ENCODE measurements at places on chromosomes 13 and 19. TPM values are rescaled to one million over a fixed set of nuclear protein-coding genes. Genes with fewer than 3 reads are reported as not detected.

GRCh38 chr13:95924389-95924994, 128.7 kb downstream of the UGGT2 start:
- no peak for DNase-seq
- no peak overlapping the region for H3K27ac ChIP-seq
- H3K36me3 ChIP-seq: no peaks in the 10 kb centered on the region
- no peak overlapping the region for H3K4me3 ChIP-seq
- H3K27me3 ChIP-seq: no peaks in the 10 kb centered on the region

GRCh38 chr13:106471957-106472543, 63.4 kb downstream of the EFNB2 start:
- H3K27me3 ChIP-seq: no peaks in the 10 kb centered on the region
- no peaks in the 10 kb centered on the region for H3K4me1 ChIP-seq
- no peak for DNase-seq

GRCh38 chr19:11506101-11506555, 489 bp upstream of the ZNF653 start:
- peaks cover 9% of the 10 kb centered on the region for H3K4me1 ChIP-seq
- H3K36me3 ChIP-seq: peaks cover 1% of the 10 kb centered on the region
- peak overlapping the region; percentile 82 for H3K4me3 ChIP-seq
- no peak for DNase-seq

Gene GNG8
- not detected for total RNA-seq

DNA sequence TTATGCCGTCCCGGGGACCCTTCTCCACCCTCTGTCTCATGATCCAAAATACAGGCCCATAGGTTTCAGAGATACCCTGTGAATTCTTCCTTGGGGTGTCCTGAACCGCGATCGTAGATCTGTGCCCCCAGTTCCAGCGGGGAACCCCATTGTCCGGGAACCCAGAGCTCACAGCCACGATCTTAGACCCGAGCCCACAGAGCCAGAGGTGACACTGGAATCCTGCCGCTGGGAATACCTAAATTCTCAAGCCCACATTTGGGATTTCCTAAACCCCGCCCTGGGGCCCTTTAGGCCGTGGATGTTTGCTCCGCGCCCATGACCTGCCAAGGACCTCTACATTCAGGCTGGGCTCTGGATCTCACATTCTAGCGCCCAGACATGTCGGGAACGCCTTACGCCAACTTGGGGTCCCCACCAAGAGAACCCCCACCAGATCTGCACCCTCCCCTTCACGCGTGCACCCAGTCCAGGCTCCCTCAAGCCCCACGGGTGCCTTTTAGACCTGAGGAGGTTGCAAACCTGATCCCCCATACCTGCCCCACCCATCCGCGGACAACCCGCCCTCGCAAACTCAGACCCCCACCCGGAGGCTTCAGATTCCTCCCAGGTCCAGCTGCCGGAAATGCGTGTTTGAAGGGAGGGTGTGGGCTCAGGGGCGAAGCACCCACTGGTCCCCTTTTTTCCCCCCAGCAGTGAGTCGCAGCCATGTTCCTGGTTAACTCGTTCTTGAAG, 605 bp downstream of the CAPNS1 start:
- H3K4me3 ChIP-seq: peak overlapping the region; percentile 100

Gene CYP4F8
- total RNA-seq: not detected

DNA sequence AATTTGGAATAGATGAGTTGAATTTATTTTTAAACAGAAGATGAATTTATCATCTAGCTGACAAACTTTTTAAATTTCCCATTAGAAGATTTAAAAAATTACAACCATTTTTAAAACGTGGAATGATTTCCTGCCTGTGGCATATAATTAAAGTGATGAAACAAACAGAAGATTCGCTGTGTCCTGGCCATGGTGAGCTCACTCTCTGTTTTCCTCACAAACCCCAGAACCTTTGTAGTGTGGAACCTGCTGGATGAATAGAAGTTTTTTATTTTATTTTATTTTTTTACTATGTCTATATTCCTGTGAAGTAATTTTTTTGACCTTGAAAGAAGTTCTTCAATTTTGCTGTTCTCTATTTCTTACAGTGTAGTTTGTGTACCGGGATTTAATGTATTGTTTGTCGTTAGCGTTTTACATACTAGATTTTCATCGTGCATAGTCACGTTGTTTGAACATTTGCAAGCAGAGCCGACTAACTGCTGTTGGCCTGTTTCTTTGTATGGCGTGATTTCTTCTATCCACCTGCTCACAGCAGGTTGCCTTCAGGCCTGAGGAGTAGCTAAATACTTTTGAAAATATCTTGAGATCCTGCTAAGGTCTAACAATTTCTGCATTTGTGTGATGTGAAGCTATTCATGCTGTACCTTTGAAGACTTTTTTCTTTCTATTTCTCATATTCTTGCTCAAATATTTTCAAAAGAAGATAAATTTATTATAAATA, 149.2 kb downstream of the GGACT start:
- H3K27me3 ChIP-seq: no peaks in the 10 kb centered on the region
- H3K27ac ChIP-seq: no peak overlapping the region
- DNase-seq: no peak
- no peaks in the 10 kb centered on the region for H3K4me1 ChIP-seq

GRCh38 chr13:42039946-42040729, 8.3 kb upstream of the DGKH start:
- no peaks in the 10 kb centered on the region for H3K36me3 ChIP-seq
- H3K4me1 ChIP-seq: no peaks in the 10 kb centered on the region
- DNase-seq: peak; percentile 98
- H3K27me3 ChIP-seq: no peaks in the 10 kb centered on the region

DNA sequence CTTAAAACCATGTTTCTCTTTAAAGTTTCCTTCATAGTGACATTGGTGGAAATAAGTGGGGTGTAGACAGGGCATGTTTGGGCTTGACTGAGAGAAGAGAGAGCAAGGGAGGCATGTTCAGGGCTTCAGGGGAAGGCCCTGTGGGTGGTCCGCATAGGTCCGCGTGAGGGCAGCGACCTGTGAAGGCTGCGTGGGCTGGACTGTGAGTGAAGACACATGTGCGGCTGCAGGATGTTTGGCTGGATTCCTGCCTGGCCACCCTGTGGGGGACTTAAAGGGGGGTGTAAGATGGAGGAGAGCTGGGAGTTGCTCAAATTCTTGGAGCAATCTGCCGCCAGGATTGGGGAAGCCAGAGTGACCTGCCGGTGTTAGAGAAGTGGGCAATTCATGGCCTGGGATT, 23.8 kb upstream of the KLF12 start:
- no peaks in the 10 kb centered on the region for H3K27me3 ChIP-seq
- H3K4me1 ChIP-seq: peaks cover 2% of the 10 kb centered on the region
- peak; percentile 87 for DNase-seq
- H3K4me3 ChIP-seq: no peak overlapping the region

- DNase-seq: no peak
- H3K27me3 ChIP-seq: no peaks in the 10 kb centered on the region
- H3K36me3 ChIP-seq: no peaks in the 10 kb centered on the region
- H3K27ac ChIP-seq: no peak overlapping the region
- no peaks in the 10 kb centered on the region for H3K4me1 ChIP-seq
- no peak overlapping the region for H3K4me3 ChIP-seq
These were observed 73.2 kb upstream of the IPO5 start for GRCh38 chr13:97880311-97880675.

Data from kidney (tissue), 22 donors.